CD4-positive, alpha-beta T cell treated with Interleukin-6 for 4 hours (primary cell): ENCODE measurements at places on chromosomes 13 and 19.
A peak's percentile ranks its signal among the peaks of the same experiment; 100 is the strongest.

DNA sequence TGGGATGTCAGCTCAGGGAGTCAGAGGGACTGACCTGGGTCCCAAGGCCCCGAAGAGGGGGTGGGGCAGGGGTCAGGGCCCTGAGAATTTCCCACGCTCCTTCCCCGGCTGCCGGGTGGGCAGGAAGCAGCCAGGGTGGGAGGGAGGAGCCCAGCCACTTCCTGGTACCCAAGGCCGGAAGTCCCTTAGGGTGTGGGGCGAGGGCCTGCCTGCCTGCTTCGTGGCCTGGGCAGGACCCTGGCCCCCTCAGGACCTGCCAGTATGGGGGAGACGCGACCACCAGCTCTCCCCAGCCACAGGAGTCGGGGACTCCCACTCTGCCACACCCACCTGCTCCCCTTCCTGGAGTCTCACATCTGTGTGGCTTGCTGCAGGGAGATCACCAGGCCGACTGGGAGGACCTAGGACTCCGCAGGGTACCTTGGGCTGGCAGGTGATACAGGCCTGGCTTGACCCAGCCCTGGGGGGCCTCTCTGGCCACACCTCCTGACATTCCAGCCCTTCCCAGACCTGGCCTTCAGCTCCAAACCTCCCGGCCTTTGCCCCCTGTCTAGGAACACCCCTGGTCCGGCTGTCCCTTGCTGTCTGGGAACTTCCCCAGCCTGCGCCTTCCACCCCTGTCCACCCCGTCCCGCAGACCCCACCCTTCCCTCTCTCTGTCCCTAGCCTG lies 9.8 kb upstream of the CIRBP start:
- peak; percentile 74 for DNase-seq

DNA sequence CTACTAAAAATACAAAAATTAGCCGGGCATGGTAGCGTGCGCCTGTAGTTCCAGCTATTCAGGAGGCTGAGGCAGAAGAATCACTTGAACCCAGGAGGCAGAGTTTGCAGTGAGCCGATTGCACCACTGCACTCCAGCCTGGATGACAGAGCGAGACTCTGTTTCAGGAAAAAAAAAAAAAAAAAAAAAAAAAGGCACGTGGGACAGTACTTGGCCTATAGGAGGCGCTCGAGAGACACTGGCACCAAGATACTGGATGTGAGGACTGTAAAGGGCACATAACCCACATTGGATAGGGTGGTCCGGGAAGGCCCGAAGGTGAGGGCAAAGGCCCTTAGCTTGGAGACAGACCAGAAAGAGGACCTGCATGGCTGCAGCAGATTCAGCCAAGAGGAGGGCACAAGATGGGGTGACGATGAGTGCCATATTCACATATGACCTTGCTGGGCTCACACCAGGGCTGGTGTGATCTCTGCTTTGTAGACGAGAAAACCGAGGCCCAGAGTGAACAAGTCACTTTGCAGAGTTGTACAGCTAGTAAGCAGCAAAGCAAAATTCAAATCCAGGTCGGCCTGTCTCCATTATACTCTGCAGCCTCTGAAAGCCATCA lies 89.4 kb downstream of the DPF1 start:
- peak; percentile 35 for DNase-seq

DNA sequence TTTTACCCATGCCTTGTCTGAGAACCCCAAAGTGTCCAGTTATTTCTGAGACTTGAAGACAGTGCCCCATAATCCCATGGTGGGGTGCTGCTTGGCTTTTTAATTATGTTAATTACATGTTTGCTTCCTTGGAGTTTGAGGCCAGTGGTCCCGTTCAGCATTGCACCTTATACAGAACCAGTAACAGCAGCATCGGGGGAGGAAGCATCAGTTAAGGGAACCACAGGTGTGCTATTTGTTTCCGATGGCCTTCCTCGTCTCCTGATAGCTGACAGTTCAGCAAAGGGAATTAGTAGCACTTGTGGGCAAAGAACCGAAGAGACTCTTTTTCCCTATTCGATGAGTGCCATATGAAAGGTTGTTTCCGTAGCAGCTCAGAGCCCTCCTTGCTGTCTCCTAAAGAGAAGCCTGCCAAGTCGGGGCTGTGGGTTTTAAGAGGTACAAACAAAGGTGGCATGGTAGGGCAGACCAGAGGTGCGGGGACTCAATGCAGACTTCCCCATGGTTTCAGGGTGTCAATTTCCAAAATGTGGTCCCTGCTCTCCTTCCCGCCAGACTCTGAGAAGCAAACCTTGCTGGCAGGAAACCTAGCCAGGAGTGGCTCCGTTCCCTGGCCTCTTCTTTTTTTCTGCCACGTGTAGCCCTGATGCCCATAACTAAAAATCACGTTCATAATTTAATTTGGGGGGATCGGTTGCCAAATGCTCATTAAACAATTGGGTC lies 225.2 kb upstream of the TSHZ3 start:
- no peak for DNase-seq

GRCh38 chr19:12111176-12111575 lies 29.0 kb downstream of the ZNF20 start:
- DNase-seq = no peak

- DNase-seq = no peak
Observed at GRCh38 chr13:35882722-35883497, 248.3 kb downstream of the DCLK1 start.

- no peak for DNase-seq
Observed at GRCh38 chr19:54434112-54434872, 14.7 kb upstream of the LENG8 start.

- no peak for DNase-seq
Observed at GRCh38 chr13:31172001-31172400, 10.3 kb upstream of the HSPH1 start.

DNA sequence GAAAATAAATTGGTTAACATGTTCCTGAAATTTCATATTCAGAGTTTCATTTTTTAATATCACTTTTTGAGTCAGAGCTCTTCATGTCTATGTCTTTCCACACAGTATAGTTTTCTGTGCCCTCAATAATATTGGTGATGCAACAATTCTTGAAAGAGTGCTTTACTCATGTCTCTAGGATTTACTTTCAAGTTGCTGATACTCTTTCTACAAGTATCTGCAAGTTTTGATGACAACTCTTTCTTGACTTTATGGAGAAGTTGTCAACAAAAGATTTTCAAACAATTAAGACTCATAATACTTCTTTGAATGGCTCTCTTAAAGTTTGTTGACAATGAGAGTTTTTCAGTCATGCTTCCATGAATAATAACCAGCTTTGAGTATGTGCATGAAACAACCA lies 561.7 kb downstream of the DIAPH3 start:
- DNase-seq = no peak

DNA sequence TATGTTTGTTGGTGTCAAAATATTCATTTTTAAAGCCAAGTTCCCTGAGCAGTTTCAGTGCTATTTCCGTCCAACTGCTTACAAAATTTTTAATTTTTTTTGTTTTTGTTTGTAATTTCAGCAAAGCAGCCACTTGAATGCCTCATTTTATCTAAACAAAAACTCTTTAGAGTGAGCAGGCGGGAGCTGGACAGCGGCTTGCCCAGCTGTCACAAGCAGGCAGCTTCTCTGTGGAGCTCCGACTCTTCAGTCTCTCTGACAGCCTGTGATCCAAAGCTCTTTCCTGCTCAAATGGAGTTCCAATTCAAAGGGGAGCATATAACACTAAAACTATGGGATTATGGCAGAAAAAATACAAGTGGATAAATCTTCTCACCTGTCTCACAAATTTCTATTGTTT lies 618.3 kb upstream of the PCDH20 start:
- DNase-seq = no peak

DNA sequence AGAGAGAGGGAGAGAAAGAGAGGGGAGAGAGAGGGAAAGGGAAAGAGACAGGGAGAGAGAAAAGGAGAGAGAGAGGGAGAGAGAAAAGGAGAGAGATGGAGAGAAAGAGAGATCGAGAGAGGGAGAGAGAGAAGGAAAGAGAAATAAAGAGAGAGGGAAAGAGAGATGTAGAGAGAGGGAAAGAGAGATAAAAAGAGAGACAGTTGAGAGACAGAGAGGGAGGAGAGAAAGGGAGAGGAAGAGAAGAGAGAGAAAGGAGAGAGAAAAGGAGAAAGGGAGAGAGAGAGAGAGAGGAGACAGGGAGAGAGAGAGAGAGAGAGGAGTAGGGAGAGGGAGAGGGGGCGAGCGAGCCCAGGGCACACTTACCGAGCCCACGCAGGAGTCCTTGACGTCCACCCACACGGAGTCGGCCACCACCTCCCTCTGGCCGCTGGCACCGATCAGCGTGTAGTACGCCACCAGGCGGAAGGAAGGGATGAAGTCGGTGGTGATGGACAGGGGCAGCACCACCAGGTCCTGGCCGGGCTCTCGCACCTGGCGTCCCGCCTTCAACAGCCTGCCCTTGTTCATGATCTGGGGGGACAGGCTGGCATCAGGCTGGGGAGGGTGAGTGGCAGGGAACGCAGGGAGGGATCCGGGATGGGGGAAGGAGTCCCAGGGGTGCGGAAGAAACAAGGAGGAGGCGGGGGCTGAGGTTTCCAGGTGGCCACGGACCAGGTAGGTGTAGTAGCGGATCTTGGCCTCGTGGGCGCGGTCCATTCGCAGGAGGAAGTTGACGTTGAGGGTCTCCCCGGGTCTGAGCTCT lies 10.0 kb downstream of the C3 start:
- DNase-seq = peak; percentile 22

DNA sequence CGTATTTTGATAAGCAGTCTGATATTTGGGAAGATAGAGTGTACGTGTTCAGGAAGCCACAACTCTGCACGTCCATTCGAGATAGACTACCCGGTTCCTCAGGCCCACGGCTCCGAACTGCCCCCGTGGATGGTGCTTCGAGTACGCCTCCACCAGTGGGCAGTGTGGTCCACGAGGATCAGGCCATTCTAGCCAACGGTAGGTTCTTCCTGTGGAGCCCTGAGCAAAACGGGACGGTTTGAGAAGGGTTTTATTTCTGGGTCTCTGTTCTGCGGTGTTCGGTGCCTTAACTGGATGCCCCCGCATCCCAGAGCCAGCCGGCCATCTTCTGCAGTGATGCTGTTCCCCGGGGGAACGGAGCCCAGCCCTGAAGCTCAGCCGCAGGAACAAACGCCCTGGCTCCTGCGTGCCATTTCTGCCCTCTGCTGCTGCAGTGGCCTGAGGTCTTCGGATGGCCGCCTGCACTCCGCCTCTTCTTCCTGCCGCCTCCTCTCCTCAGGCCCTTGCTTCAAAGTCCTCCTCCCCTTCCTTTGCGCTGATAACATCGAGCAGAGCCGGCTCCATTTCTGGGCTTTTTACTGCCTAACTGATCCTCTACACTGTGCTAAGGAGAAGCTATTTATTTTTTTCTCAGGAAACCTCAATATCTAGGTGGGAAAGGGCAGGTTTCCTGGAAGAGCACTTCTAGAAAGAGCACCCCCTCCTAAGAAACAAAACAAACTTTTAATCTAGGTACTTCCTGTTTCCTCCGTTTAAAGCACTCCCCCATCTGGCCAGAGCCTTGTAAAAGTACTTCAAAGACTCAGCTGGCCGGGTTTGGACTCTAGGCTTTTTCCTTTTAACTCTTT lies 36.2 kb upstream of the SLC46A3 start:
- DNase-seq = no peak

GRCh38 chr13:31765138-31765785 lies 25.9 kb downstream of the RXFP2 start:
- DNase-seq = no peak

- DNase-seq = no peak
Observed at GRCh38 chr19:23774524-23774971, 15.9 kb upstream of the ZNF681 start.

- DNase-seq = no peak
Observed at GRCh38 chr13:111914241-111915103, 152.5 kb upstream of the SOX1 start.

DNA sequence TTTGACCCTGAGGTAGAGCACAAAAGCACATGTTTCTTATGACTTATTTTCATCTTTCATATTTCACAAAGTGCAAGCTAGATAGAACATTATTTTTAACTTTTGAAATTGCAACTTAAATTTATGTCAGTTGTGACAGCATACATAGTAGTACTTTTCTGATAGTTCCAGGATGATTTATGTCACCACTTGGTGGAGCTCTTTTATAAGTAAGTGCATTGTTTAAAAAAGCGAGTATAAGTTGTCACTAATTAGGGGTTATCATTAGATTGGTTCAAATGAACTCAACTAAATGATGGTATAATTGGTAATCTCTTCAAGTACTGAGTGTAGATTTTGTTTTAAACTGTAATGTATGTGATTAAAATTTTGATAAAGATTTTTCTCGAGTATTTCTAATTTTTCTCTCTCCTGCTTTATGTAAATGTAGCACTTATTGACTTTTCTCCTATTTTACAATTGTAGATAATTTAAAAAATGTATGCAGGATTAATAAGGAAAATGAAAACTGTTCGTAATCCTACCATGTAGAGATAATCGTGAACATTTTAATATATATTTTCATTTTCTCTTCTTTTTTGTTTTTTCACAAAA lies 31.1 kb downstream of the RB1 start:
- DNase-seq = no peak

- no peak for DNase-seq
Observed at GRCh38 chr13:48892053-48892687, 83.5 kb upstream of the FNDC3A start.

DNA sequence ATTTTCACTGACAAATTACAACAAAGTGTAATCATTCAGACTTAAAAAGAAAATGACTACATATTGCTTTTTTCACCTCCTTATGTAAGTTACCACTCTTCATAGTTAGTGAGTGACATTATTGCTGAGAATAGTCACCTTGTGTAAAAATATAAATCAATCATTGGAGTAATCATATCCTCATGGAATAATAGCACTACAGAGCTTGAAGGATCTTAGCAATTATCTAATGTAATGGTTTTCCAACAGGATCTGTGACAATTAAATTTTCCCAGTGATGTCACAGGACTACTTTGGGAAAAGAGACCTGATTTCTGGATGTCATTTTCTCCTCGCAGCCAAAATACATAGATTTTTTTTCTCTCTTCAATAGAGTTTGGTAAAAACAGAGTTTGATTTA lies 833.0 kb upstream of the PCDH9 start:
- DNase-seq = no peak

- DNase-seq = no peak
Observed at GRCh38 chr13:22240716-22241115, 569.8 kb downstream of the FGF9 start.

GRCh38 chr13:58476206-58476918 lies 844.8 kb downstream of the PCDH17 start:
- DNase-seq = no peak

- no peak for DNase-seq
Observed at GRCh38 chr19:12237143-12237839, 57.4 kb downstream of the ZNF44 start.

- DNase-seq = peak; percentile 59
Observed at GRCh38 chr13:111153977-111154332, 38.8 kb downstream of the ARHGEF7 start.
